ENCODE measurements at places on chromosomes 3 and 15.

DNA sequence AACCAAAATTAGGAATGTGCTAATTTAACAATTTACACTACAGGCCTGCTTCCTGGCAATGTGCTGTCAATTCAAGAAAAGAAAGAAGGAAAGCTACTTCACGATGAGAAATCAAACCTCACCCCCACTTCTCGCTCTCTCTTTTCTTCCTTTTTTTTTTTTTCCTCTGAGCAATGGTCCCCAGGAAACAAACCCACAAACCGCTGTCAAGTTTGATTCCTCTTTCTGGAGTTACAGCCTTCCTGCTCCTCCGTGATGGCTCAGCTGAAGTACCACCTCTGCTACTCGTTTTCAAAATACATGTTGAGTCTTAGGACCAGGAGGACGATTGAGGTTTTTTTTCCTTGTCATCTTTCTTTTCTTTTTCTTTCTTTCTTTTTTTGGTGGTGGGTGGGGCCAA, 3.4 kb upstream of the TRIM71 start:
- no peak for DNase-seq

GRCh38 chr3:124809039-124809438, 78.1 kb downstream of the ITGB5 start:
- DNase-seq = no peak

DNA sequence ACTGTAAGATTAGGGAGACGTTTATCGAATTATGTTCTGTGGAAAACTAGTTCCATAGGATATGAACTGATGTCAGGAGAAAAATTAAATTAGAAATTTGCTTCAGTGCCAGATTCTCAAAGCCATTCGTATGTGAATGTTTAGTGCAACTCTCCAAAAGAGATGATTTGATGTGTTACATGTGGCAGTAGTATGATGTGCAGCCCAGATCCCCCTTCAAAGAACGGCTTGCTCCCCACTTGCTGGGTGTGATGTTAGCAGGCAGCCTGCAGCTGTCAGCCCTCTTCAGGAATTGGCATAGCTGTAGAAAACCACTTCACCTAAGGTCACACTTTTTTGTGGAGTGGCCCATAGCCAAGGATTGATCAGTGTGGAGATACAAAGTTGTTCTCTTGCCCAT, 127.0 kb upstream of the CCDC54 start:
- DNase-seq = no peak

DNA sequence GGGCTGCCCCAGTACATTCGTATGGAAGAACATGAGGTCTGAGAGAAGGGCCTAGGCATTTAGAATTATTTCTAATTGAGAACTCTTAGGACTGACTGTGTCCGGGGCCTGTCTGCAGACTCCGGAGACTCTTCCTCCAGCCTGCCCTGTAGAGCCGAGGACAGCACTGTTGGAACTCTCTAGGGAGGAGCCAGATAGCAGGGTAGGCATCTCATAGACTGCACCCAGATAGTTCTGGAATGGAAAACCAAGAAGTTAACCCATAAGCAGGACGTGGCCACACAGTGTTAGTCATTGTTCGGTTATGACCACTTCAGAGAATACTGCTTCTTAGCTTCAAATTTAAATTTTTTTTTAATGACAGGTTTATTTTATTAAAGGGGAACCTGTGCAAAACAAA, 59.5 kb downstream of the SNRK start:
- DNase-seq = no peak

GRCh38 chr3:41244620-41245336, 45.5 kb downstream of the CTNNB1 start:
- no peak for DNase-seq

DNA sequence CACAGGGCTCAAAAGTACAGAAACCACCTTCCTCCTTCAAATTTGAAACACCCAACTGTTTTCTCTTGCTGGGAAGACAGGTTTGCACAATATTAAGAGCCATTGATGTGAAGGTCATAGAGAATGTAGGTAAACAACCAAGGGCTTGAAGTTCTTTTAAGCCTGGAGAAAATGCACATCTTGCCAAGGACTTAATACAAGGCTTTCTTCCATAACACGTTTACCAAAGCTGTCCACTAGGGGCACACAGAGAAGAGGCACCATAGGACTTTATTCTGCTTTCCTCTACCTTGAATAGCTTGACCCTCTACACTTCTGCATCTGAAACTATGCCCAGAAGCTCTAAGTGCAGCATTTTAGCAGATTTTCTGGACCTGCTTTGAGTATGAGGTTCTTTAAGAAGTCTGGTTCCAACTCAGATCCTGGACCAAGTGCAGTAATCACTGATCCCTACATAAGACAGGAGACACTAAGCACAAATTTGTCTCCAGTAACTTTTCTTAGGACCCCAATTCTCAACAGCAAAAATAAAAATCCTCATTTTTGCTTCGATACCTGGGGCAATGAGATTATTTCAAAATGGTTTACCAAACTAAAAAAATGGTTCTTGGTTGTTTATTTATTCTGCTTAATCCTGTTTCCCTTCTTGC, 138.0 kb downstream of the FBN1 start:
- DNase-seq = no peak

DNA sequence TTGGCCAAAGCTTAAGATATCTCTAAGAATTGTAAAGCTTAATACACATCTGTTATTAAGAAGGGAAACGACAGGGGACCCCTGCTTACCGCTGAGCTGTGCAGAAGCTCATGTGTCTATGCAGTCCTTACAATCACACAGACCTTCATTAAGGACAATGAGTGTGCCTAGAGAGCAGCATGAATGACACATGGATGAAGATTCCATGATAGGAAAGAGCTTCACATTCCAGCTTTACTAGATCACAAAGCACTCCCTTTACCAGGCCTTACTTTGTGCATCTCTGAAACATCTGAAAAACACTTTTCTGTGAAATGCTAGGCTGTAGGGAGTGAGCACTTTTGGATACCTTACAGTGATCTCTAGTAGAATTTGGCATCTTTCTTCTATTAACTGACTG, 32.0 kb downstream of the RNF168 start:
- no peak for DNase-seq

DNA sequence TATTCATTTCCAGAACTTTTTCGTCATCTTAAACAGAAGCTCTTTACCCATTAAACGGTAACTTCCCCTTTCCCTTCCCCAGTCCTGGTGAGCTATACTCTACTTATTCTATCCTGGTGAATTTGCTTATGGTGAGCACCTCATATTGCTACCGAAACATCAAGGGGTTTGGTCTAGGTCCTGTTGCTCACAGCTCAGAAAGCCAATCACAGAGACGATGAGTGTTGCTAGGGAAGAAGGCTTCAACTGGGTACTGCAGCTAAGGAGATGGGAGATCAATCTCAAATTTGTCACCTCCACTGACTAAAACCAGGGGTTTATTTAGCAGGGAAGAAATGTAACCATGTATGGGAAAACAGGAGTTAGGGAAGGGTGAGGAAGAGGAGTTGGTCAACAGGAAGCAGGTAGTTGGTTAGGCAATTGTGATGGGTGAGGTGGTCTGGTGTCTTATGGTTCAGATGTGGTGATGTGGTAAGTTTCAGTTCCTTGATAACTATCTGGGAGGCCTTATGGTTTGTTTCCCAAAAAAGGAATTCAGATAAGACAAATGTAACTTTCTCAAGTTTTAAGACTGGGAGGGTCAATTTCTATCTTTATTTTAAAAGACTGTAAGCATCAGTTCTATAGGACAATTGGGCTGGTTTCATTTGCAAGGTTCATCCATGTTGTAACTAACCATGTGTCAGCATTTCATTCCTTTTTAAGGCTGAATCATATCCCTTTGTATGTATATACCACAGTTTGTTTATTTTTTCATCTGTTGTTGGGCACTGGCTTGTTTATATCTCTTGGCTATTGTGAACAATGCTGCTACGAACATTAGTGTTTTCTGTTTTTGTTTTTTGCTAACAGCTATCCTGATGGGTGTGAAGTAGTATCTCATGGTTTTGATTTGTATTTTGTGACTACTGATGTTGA, 24.3 kb downstream of the ARHGAP11B start:
- no peak for DNase-seq

- no peak for DNase-seq
Observed at GRCh38 chr3:183341545-183342288, 86.7 kb downstream of the MCF2L2 start.

All from stimulated activated CD4-positive, alpha-beta T cell treated with anti-CD3 and anti-CD28 coated beads, Interleukin-4, amount 100 ng/mL, for 1 hour (primary cell).